ENCODE measurements at places on chromosomes 12 and 14. TPM values are rescaled to one million over a fixed set of nuclear protein-coding genes. Genes with fewer than 3 reads are reported as not detected.
A peak's percentile ranks its signal among the peaks of the same experiment; 100 is the strongest.

DNA sequence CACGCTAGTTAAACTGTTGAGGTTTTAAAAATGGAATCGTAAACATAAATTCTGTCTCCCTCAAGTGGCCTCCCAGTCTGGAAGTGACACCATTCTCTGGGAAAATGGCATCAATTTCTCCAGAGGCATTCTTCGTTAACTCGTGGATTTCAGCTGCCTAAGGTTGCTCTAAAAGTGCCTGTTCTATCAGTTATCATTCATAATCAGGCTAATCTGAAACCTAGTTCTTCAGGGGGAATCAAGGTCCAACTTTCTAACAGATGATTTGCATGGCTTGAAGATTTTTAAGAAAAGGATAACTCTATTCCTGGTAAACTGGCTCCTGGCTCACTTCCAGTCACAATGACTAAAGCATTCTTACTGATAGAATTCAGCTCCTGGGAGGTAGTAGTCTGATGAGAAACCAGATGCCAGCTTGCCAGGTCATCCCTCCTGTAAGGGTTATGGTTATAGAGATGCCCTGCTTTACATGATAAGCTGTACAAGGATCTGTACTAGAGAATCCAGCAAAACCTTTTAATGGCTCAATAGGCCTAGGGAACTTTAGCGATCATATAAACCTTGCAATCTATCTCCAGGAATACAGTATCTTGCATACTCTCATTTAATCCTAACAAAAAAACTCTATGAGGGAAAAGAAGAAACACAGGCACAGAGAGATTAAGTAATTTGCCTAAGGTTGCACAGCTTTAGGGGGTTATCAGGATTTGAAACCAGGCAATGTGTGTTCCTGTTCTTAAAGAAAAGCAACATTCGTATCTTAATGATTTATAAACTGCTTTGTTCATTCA, 1.5 kb downstream of the L3HYPDH start:
- DNase-seq = peak; percentile 88

The NT5DC3 gene
- 3.2 TPM for total RNA-seq

The RPS6KA5 gene
- total RNA-seq = 1.2 TPM

GRCh38 chr14:48193893-48194292, 518.5 kb upstream of the MDGA2 start:
- DNase-seq = no peak

DNA sequence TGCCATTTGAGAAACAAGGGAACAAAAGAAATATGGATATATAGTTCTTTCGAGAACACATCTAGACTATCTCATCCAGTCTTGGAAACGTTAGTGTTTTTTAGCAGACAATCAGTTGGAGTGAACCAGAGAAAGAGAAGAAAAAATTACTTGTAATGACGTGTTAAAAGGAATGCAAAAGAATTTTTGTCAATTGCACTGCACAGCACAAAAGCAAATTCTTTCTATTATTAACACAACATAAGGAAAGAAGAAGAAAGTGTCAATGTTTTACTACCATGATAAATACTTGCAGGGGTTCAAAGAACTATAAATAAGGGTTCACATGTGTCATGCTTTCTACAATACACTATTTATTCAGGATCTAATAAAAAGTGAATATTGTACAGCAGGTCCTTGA, 27.5 kb upstream of the GSG1 start:
- DNase-seq = no peak
